ENCODE measurements at places on chromosomes 7 and 10.

DNA sequence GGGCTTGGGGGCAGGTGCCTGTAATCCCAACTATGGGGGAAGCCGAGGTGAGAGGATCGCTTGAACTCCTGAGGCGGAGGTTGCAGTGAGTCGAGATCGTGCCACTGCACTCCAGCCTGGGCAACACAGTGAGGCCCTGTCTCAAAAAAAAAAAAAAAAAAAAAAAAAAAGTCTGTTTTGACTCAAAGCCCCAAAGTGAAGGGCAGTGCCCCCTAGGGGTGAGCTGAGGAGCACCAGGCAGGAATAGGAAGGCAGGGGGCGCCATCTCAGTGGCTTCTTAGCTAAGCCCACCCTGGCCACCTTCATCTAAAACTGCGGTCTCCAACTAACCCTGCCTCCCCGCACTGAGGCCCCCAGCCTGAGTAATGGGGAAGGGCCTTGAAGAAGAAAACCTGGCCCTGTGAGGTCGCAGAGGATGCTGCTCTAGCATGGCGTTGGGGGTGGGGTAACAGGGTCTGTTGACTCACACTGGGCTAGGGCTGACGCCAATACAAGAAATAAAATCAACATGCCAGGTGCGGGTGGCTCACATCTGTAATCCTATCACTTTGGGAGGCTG lies 9.8 kb downstream of the PODXL start:
- DNase-seq, result no peak

DNA sequence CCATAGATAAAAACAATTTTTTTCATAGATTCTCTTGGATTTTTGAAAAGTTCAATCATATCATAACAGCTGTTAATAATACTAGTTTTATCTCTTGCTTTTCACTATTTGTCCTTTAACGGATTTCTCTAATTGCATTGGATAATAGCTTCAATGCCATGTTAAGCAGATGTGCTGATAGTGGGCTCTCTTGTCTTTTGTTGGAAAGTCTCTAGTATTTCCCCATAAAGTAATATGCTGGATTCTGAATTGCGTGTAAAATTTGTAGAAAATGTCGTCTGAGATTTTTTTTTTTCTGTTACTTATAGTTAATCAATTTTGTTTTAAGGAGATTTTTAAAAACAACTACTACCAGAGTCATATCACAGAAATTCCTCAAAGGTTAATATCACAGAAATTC lies 53.3 kb downstream of the TFPI2 start:
- DNase-seq, result no peak

- DNase-seq, result no peak
Observed at GRCh38 chr10:71473671-71474599, 77.2 kb downstream of the CDH23 start.

- no peak for DNase-seq
Observed at GRCh38 chr7:71484380-71484779, 352.4 kb downstream of the GALNT17 start.

DNA sequence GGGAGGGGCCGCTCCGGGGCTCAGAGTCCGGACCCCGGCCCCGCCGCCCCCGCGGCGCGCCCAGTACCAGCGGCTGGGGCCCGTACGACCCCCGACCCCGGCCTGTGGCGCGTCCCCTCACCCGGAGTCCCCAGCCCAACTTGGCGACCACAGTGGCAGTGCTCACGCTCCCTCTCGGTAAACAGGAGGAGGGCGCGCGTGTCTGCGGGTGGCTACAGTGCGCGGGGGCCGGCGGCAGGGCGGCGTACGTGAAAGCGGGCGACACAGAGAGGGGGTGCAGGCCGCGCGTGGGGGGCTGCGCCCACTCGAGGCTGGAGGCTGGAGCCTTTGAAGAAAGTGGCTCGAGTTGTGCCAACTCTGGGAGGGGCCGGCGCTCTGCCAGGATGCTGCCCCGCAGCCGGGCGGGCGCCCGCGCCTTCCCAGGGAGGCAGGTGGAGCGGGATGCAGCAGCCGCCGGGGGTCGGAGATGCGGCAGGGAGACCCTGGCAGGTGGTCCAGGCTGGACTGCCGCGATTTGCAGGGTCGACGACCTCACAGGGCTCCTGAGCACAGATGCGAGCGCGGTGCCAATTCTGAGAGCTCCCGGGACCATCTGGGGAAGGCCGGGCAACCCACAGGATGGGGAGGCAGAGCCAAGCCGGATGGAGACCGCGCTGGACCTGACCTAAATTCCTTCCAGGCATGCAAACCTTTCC lies 655 bp downstream of the PTPRE start:
- DNase-seq, result no peak

GRCh38 chr7:122869260-122869659 lies 17.0 kb downstream of the CADPS2 start:
- no peak for DNase-seq

GRCh38 chr10:97771913-97772823 lies at the start of gene SFRP5:
TSS of gene SFRP5 (minus strand) at chr10:97771999. CDS start at chr10:97771833, 166 bp downstream.
- peak; percentile 40 for DNase-seq

DNA sequence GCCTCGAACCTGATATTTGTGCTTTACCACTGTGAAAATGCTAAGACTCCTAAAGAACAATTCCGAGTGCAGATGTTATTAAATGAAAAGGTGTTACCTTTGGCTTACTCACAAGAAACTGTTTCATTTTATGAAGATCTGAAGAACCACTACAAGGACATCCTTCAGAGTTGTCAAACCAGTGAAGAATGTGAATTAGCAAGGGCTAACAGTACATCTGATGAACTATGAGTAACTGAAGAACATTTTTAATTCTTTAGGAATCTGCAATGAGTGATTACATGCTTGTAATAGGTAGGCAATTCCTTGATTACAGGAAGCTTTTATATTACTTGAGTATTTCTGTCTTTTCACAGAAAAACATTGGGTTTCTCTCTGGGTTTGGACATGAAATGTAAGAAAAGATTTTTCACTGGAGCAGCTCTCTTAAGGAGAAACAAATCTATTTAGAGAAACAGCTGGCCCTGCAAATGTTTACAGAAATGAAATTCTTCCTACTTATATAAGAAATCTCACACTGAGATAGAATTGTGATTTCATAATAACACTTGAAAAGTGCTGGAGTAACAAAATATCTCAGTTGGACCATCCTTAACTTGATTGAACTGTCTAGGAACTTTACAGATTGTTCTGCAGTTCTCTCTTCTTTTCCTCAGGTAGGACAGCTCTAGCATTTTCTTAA lies 47.7 kb downstream of the MINPP1 start:
- DNase-seq, result no peak

DNA sequence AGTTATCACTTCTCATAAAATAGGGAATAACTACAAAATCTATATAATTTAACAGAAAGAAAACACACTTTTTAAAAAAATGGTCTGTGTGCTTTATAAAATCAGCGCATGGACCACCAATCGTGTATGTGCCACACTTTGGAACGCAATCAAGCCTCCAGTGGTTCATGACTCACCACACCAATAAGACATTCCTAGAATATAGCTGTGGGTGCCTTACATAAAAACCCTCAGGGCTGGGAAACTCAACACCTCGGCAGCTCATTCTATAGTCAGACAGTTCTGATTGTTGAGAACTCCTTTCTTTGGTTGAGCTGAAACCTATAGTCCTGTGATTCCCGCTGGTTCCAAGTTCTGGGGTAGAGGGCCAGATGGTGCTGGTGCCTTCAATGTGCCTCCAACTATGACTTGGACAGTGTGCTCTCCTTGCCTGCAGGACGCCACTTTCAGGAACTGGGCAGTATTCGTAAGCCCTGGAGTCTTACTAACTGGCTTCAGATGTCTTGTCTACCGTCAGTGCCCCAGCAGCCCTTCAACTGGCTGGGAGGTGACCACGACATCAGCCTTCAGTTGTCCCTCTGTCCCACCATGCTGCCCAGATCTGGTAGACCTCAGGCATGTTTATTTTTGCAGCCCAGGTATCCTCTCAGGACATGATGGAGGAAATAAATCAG lies 135.7 kb upstream of the GDF10 start:
- DNase-seq, result no peak

- no peak for DNase-seq
Observed at GRCh38 chr7:41188163-41189130, 514.4 kb downstream of the INHBA start.

GRCh38 chr10:58269782-58270290 lies 874 bp downstream of the CISD1 start:
- DNase-seq, result no peak

GRCh38 chr7:24917510-24918239 lies 62.3 kb downstream of the OSBPL3 start:
- no peak for DNase-seq

- no peak for DNase-seq
Observed at GRCh38 chr10:32419615-32420014, 26.3 kb upstream of the CCDC7 start.
